T-helper 1 cell (primary cell): ENCODE measurements at places on chromosomes 4 and X.

GRCh38 chr4:170675568-170676262 is 586.0 kb upstream of the AADAT start:
- no peak for DNase-seq

- DNase-seq = no peak
These were observed 200.6 kb downstream of the MAPK10 start for GRCh38 chr4:86159216-86159615.

- DNase-seq = no peak
These were observed 26.5 kb upstream of the IRAK1 start for GRCh38 chrX:154046031-154046781.

DNA sequence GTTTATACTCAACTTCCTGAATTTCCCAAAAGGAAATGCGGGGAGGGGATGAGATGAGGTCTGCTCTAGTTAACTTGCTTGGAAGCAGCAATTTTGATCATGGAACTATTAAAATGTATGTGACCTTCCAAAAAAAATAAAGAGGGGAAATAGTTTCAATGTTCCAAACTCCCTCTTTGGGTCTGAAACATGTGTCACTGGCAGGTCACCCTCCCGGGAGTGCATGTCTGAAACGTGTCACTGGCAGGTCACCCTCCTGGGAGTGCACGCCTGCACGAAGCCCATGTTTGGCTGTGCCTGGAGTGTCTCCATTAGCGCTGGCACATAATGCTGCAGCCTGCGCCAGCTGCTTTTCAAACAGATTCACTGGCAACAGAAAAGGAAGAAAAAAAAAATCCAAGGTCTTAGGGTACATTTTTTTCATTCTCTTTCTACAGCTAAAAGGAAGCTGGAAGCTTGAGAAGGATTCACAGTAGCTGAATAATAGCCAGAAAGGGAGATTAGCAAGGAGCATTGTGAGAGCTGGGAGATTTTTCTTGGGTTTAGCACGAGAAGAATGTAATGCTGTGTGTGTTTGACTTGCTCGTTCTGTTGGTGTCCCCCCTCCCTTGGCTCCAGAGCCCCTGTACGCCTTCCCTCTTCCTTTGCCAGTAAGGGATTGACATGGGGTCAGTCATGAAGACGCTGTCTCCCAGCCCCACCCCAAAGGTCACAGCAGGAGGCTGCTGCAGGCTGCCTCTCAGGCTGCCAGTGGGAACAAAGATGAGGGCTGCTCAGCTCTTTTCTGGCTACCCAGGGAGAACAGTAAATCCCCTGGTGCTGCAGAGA is 39.2 kb upstream of the TLR3 start:
- DNase-seq = no peak

DNA sequence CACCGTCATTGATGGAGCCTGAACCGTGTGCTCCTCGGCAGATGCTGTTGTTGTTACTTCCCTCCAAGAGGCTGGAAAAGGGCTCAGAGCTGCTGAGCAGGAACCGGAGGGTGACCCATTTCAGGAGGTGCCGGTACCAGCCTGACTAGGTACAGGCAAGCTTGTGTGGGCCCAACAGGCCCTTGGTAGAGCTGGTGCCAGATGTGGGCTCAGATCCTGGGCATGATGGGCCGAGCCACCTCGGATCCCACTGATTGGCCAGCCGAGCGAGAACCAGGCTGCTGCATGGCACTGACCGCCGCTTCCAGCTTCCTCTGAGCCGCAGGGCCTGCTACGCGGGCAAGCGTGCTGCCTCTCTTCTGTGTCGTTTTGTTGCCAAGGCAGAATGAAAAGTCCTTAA is 33.7 kb downstream of the NOP14 start:
- no peak for DNase-seq

- DNase-seq = no peak
These were observed 134.4 kb downstream of the DDX53 start for GRCh38 chrX:23134136-23134535.

DNA sequence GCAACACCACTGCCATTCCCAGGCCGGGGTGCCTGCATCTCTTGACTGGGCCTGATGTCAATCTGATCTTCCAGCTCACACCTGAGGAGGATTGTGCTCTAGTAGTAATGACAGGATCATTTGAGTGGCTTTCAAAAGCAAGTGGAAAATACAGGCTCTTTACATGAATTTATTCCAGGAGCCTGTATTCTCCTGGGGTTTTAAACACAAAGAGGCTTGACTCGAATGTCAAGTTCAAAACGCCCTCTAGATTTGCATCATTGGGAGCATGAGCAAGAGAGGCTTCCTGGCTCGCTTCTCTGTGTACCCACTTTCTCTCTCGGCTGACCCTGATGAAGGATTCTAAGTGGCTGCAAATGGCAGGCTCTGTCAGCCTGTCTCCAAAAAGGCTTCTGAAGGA is 199.5 kb upstream of the PUDP start:
- no peak for DNase-seq

DNA sequence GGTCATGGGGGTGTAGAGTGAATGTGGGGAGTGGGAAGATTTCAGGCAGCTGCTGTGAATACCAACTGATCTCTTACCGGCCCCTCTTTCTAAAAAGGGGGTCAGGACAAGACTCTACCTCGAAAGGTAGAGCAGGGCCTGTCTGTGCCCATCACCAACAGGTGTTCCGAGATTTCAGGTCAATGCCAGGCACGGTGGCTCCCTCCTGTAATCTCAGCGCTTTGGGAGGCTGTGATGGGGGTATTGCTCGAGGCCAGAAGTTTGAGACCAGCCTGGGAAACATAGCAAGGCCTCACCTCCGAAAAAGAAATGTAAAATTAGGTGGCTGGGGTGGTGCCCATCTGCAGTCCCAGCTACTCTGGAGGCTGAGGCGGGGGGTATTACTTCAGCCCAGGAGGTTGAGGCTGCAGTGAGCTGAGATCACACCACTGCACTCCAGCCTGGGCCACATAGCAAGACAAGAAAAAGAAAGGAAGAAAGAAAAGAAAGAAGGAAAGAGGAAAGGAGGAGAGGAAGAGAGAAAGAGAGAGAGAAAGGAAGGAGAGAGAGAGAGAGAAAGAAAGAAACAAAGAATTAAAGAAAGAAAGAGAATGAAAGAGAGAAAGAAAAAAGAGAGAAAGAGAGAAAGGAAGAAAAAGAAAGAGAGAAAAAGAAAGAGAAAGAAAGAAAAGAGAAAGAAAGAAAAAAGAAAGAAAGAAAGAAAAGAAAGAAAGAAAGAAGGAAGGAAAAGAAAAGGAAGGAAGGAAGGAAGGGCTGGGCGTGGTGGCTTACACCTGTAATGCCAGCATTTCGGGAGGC is 50.1 kb downstream of the CRLF2 start:
- DNase-seq = no peak

GRCh38 chr4:101205916-101206315 is 141.4 kb downstream of the PPP3CA start:
- peak; percentile 13 for DNase-seq

DNA sequence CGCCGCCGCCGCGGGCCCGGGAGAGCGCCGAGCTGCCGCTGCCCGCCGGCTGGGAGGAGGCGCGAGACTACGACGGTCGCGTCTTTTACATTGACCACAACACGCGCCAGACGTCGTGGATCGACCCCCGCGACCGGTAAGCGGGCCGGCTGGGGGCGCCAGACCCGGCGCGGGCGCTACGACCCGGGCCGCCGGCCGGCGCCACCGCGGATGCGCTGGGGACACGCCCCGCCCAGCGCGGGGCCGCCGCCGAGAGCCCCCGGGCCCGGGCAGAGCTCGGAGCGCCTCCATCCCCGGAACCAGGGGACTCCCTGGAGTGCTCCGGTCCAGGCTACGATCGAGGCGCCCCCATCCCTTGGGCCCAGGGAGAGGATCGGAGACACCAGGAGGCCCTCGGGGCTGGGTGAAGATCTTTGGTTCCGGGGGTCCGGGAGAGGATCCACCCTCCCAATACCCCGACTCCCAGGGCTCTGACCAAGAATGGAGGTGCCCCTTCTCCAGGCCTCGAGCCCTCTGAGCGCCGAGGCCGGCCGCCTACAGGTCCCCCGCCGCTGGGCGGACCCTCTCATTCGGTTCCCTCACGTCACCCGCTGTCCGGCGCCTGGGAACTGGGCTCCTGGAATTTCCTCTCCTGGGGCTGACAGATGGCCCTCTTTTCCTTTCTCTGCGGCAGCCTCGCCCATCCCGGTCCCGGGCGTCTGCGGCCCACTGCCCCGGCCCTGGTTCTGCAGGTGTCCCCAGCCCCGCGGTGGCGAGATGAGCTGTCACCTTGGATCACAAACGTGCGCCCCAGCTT is 48.8 kb downstream of the CLDN34 start:
- no peak for DNase-seq

- no peak for DNase-seq
These were observed 30.9 kb upstream of the FAM156A start for GRCh38 chrX:52988985-52989917.

- no peak for DNase-seq
These were observed 24.2 kb downstream of the FNIP2 start for GRCh38 chr4:158793021-158793420.

DNA sequence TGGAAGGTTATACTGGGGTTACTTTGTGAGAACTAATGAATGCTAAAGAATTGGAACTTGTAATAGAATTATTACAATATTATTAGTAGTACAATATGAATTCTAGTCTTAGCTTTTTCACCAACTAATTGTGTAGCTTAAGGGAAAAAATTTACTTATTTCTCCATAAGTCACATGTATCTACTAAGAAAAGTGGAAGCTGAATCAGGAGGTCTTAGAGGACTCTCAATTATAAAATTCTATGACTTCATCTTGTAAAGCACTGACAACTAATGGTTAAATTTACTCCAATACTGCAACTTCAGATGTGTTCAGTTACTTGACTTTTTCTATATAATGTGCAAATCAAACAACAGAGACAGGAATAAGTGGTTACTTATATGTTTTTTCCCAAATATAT is 899 bp upstream of the TMPRSS11D start:
- no peak for DNase-seq

GRCh38 chr4:128950796-128951195 is 141.3 kb downstream of the JADE1 start:
- DNase-seq = no peak

- no peak for DNase-seq
These were observed 853.4 kb downstream of the PCDH7 start for GRCh38 chr4:31573554-31573953.

DNA sequence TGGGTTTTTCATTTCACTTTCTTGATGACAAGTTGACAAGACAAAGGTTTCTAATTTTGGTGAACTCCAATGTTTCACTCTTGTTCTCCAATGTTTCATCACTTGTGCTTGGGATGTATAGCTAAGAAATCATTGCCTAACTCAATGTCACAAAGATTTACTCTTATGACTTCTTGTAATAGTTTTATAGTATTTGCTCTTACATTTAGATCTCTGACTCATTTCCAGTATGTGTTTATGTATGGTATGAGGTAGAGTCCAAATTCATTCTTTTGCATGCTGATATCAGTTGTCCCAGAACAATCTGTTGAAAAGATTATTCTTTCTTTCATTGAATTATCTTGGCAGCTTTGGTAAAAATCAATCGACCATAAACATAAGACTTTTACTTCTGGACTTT is 12.2 kb upstream of the NWD2 start:
- no peak for DNase-seq

- DNase-seq = no peak
These were observed 82.2 kb upstream of the VEGFC start for GRCh38 chr4:176874721-176875445.

DNA sequence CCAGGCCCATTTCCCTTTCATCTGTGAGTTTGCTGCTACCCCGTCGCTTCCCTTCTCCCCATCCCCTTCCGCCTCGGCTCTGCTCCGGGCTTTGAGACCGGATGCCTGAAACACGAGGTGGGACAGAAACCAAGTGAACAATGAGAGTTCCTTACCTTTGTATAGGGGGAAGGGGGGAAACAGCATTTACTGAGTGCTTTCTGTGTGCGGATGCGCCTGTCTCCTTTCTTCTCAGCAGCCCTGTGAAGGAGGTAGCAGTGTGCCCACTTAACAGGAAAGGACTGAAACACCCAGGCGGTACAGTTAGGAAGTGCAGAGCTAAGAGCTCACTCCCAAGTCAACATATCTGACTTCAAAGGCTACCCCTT is 43.2 kb upstream of the TMSB15B start:
- DNase-seq = peak; percentile 55

DNA sequence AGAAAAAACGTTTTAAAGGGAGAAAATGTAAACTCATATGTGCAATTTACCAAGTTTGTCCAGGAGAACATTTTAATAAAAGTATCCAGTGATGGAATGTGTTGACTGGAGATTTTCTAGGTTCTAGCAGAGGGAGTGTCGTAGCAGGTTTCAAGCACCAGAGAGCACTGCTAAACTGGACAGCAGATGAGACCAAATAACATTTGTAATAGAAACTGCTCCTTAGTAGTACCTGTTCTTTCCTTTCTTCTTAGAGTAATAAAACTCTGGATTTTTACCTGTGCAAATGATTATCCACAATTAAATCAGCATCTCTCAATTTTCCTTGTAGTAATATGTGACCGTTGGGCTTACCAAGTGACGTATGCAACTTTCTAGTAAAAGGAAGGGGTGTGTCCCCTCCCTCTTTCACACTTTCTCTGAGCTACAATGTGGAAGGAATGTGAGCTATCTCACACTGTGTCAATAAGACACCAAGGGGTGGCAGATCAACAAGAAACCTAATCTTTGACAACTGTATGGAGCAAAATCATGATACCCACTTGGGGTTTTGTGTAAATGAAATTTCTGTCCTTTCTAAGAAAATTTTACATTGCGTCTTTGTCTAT is 9.5 kb downstream of the HPGDS start:
- DNase-seq = no peak

- no peak for DNase-seq
These were observed 256.0 kb downstream of the DHX15 start for GRCh38 chr4:24328310-24328709.

- no peak for DNase-seq
These were observed 59.0 kb upstream of the VCX3B start for GRCh38 chrX:8405631-8406030.

GRCh38 chrX:102341867-102342266 is 94.9 kb downstream of the NXF2 start:
- DNase-seq = no peak
